ENCODE measurements at places on chromosomes 6 and 20.
A peak's percentile ranks its signal among the peaks of the same experiment; 100 is the strongest.

GRCh38 chr6:89237158-89237557 is 20.0 kb upstream of the GABRR1 start:
- DNase-seq = no peak

DNA sequence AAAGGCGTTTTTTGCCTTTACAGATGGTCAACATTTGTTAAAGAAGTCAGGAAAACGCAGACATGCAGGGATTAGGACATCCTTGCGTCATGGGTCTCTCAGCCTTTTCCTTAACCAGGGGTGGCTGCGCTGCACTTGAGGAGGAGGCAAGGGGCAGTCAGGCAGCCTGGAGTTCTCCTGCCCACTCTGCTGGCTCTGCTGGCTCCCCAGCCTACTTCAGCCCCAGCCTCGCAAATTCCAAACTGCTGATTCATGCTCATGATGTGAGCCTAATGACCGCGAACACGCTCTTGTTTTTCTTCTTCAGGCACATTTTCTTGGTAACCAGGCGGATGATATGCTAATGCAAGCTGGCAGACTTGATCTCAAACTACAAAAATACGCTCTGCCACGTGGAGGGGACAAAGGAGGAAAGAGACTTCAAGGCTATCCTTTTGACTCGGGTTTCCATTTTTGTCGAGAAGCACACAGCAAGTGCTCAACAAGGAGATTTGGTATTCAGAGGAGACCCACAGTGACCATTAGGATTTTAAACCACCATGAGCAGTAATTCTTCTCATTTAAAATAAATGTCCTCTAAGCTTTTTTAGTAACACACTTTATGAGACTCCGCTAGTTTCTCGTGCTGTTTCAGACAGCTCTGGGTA is 290.3 kb upstream of the STXBP5 start:
- no peak for DNase-seq

- DNase-seq = no peak
These were observed 19.8 kb downstream of the DLL1 start for GRCh38 chr6:170270984-170271593.

- DNase-seq = no peak
These were observed 8.9 kb upstream of the DNAJC5 start for GRCh38 chr20:63886054-63886419.

- no peak for DNase-seq
These were observed 327.9 kb upstream of the MARCKS start for GRCh38 chr6:113529196-113529595.

- DNase-seq = no peak
These were observed 351.0 kb downstream of the BCKDHB start for GRCh38 chr6:80457439-80457933.

- no peak for DNase-seq
These were observed 17.4 kb upstream of the SDHAF4 start for GRCh38 chr6:70549327-70549726.

GRCh38 chr6:118485601-118486550 is 62.2 kb upstream of the PLN start:
- no peak for DNase-seq

GRCh38 chr20:62652041-62652893 is 10.0 kb downstream of the SLCO4A1 start:
- no peak for DNase-seq

GRCh38 chr20:47586649-47587294 is 85.1 kb downstream of the NCOA3 start:
- DNase-seq = no peak

DNA sequence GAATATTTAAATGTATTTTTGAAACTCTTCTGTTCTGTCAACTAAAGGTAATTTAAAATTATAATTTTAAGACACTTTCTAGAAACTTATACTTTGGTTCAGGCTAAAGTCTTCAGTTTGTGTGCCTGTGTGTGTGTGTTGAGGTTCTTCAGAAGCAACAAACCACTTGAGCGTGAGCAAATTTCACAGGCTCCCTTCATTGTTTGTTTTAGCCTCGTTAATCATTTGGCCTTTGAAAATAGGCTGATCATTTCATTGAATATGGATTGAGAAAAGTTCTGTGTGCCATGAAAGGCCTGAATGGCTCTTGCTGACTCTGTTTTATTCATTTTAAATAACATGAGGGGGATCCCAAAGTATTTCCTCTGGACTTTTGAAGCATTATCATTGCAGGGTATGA is 420.1 kb downstream of the CDKAL1 start:
- peak; percentile 28 for DNase-seq

GRCh38 chr6:128199461-128199860 is 298.6 kb upstream of the THEMIS start:
- DNase-seq = no peak

GRCh38 chr20:12358655-12359009 is 440.9 kb downstream of the BTBD3 start:
- no peak for DNase-seq

GRCh38 chr6:26195924-26196845 is 109.0 kb downstream of the HFE start:
- no peak for DNase-seq

DNA sequence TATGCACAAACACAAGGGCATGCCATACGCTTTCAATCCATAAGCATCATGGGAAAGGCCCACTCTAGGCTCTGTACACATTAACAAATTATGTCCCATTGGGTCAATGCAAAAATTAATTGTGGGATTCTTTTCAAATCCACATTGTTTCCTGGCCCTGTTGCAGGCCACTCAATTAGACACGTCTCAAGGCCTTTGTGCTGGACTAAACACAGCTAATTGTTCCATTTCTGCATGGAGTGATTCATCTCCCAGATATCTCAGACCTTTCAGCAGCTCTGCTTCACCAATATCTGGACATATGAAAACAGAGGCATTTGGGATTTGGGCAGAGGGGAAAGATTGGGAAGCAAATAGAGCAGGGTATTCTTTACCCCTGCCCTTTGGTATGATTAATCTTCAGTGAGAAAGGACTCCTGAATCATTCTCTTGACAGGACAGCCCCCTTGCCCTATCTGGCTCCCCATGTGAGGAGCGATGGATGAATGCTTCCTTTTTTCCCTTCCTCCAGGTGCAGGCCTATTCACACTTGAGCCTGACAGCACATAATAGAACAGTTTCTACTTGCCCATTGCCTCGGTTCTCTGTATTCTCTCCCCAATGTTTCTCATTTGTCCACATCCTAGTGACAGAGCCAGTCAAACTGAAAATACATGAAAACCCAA is 547.6 kb downstream of the HAO1 start:
- DNase-seq = no peak

- DNase-seq = no peak
These were observed 20.8 kb downstream of the HLA-DPA1 start for GRCh38 chr6:33052627-33053026.

- DNase-seq = no peak
These were observed 2.1 kb downstream of the CDS2 start for GRCh38 chr20:5128886-5129285.

DNA sequence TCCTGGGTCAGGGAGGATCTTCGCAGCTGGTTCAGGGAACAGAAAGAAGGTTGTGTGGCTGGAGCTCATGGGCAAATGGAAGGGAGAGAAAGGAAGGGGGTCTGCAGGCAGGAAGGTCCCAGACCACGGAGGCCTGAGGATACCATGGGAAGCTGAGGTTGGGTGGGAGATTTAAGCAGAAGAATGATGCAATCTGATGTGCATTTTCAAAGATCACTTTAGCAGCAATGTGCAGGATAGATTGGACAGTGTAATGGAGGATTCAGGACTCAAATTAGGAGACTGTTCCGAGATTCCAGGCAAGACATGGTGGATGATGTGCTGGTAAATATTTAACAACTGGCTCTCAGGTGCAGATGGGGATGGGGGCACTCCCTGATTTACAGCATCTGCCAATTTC is 5.8 kb upstream of the RRBP1 start:
- no peak for DNase-seq

- no peak for DNase-seq
These were observed 4.0 kb downstream of the PPP1R18 start for GRCh38 chr6:30682143-30683117.

DNA sequence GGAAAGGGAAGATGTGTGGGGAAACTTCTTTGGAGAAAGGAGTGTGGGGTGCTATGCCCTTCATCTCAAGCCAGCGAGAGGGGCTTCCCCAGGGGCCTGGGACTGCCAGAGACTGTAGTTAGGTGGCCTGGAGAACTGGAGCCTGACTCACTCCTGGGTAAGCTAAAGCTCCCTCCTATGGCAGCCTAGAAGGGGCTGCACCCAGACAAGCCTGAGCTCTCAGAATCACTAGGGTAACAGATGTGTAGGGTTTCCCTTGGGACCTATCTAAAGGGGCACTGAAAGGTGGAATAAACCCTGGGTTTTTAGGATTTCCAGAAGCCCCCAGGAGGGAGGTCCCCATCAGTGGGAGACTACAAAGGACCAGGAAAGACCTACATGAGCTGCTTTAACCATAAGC is 1.6 kb upstream of the ARMC2 start:
- DNase-seq = no peak

GRCh38 chr20:44621325-44621724 is 30.2 kb downstream of the ADA start:
- no peak for DNase-seq

DNA sequence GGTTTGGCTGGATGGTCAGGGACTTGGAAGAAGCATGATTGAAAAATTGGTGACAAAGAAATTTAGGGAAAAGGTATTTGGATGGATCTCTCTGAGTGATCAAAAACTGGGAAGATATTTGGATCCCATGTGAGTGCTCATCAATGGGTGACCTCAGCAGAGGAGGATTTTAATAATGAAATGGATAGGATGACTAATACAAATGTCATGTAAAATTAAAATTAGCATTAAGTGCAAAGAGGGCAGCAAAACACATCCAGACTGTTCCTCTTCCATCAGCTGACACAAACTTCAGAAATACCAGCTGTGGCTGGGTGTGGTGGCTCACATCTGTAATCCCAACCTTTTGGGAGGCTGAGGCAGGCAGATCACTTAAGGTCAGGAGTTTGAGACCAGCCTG is 151.7 kb downstream of the THBS2 start:
- DNase-seq = no peak

DNA sequence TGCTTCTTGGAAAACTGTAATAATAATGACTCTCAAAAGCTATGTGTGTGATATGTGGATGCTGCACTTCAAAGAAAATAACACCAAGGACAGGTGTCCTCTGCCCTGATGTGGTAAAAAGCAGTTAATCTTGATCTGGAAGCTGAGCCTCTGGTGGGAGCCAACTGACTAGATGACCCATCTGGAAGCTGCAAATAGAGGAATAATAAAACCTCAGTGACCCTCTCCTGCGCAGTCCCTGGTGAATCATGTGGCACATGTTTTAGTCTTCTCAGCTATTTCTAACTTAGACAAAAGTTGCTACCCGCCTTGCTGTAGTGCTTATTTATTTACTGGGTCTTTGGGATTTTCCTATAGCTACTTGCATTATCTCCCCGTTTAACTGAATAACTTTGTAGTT is 47.3 kb downstream of the TP53INP2 start:
- DNase-seq = no peak

GRCh38 chr6:168413856-168414255 is 27.1 kb upstream of the SMOC2 start:
- no peak for DNase-seq

GRCh38 chr20:48002517-48002970 is 217.3 kb upstream of the SULF2 start:
- no peak for DNase-seq

DNA sequence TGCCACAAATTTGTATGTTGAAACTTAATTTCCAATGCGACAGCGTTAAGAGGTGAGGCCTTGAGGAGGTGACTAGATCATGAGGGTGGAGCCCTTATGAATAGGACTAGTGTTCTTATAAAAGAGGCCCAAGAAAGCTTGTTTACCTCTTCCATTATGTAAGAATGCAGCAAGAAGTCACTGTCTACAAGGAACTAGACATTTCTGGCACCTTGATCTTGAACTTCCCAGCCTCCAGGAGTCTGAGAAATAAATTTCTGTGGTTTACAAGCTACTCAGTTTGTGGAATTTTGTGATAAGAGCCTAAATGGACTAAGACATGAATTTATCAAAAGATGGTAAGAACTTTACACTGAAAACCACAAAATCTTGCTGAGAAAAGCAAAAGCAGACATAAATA is 173.6 kb upstream of the SGK1 start:
- DNase-seq = no peak

- DNase-seq = no peak
These were observed 2.9 kb upstream of the TRMT11 start for GRCh38 chr6:125983246-125983945.

DNA sequence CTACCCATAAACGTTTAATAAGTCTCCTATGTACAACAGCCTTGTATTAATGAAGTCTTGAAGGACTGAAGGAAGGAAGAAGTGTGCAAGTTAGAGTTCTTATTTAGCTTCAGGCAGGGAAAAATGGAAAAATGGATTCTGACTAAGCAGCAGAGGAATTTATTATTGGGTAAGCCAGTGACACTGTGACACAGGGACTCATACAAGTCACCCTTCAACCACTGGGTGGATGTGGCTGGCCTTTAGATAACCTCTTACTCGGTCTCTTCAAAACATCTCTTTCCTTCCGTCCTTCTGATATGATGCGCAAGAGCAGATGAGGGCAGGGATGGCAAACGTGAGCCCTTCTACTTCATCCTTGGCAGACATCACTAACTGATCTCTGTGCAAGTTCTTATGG is 145.6 kb downstream of the DHX35 start:
- no peak for DNase-seq
